ENCODE measurements at places on chromosomes 16 and 17.
A peak's percentile ranks its signal among the peaks of the same experiment; 100 is the strongest.

DNA sequence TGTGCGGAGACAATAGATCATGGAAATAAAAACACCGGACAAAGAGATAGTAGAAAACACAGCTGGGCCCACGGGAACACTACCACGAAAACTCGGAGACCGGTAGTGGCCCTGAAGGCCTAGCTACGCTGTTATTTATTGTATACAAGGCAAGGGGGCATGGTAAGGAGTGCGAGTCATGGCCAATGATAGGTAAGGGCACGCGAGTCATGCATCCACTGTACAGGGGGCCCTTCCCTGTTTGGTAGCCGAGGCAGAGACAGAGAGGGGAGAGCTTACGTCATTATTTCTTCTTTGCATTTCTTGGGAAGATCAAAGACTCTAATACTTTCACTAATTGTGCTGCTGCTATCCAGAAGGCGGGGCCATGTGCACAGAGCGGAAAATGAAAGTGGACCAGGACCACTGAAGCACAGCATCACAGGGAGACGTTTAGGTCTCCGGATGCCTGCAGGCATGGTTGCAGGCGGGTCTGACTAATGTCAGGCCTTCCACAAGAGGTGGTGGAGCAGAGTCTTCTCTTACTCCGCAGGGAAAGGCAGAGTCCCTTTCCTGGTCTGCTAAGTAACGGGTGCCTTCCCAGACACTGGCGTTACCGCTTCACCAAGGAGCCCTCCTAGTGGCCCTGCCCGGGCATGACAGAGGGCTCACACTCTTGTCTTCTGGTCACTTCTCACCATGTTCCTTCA lies 74.4 kb upstream of the ARL4D start:
- H3K4me3 ChIP-seq = no peak overlapping the region
- no peak for DNase-seq
- no peaks in the 10 kb centered on the region for H3K36me3 ChIP-seq
- no peaks in the 10 kb centered on the region for H3K27me3 ChIP-seq

GRCh38 chr16:10878644-10879501 lies 1.9 kb downstream of the CIITA start:
- H3K4me1 ChIP-seq = no peaks in the 10 kb centered on the region
- peak; percentile 57 for DNase-seq
- H3K4me3 ChIP-seq = peak overlapping the region; percentile 61
- peak overlapping the region; percentile 91 for H3K27ac ChIP-seq
- H3K36me3 ChIP-seq = peaks cover 17% of the 10 kb centered on the region

GRCh38 chr17:72351884-72352346 lies 231.1 kb downstream of the SOX9 start:
- no peak for DNase-seq
- no peaks in the 10 kb centered on the region for H3K27me3 ChIP-seq
- no peak overlapping the region for H3K4me3 ChIP-seq
- no peaks in the 10 kb centered on the region for H3K4me1 ChIP-seq
- no peaks in the 10 kb centered on the region for H3K36me3 ChIP-seq
- no peak overlapping the region for H3K27ac ChIP-seq

GRCh38 chr17:30580916-30581315 lies 103.7 kb downstream of the GOSR1 start:
- no peak overlapping the region for H3K27ac ChIP-seq
- H3K4me1 ChIP-seq = no peaks in the 10 kb centered on the region
- H3K4me3 ChIP-seq = no peak overlapping the region
- H3K36me3 ChIP-seq = no peaks in the 10 kb centered on the region

DNA sequence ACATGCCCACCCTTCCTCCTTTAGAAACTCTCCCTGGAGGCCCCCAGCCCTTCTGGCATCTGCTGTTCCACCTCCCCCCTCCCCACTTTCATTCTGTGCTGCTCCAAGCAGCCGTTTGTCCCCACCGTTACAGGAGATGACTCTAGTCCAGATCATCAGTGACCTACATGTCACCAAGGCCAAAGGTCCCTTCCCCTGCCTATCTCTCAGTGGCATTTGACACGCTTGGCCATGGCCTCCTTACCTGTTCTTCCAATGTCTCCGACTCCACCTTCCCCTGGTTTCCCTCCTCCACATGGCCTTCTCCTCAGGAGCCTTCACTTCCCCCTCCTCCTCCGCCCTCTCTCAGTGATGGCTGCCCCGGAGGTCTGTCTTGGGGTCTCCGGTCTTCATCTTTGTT lies 9.4 kb downstream of the TMEM92 start:
- no peak overlapping the region for H3K27ac ChIP-seq
- H3K4me3 ChIP-seq = no peak overlapping the region
- H3K4me1 ChIP-seq = peaks cover 2% of the 10 kb centered on the region
- DNase-seq = no peak

GRCh38 chr17:58527949-58528348 lies 13.5 kb upstream of the MTMR4 start:
- peaks cover 14% of the 10 kb centered on the region for H3K36me3 ChIP-seq
- no peaks in the 10 kb centered on the region for H3K27me3 ChIP-seq
- no peak overlapping the region for H3K27ac ChIP-seq
- H3K4me1 ChIP-seq = peaks cover 72% of the 10 kb centered on the region
- no peak overlapping the region for H3K4me3 ChIP-seq
- no peak for DNase-seq

DNA sequence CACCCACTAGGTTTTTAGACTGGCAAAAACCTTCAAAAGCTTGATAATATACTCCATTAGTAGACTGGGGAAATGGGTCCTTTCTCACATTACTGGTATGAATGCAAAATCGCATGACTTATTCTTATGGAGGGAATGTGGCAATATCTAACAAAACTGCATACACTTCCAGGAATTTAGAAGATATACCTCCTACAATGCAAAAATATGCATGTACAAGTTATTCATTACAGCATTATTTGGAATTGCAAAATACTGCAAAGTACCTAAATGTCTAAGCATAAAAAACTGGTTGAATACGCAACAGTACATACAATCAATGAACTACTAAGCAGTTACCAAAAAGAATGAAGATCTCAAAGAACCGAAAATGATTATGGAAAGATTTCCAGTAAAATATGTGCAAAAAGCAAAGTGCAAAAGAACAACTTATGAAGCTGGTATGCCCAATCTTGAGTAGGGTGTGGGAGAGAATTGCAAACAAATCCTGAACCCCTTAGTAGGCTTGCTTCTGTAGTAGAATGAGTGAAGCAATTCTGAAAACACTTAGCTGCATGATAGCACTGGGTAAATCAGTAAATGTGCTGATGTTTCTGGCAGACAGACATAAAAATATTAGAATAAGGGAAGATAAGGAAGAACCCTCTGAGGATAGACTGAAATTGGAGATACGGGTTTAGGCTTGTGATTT lies 180.1 kb downstream of the PARN start:
- DNase-seq = no peak
- H3K4me3 ChIP-seq = no peak overlapping the region
- peaks cover 12% of the 10 kb centered on the region for H3K4me1 ChIP-seq

DNA sequence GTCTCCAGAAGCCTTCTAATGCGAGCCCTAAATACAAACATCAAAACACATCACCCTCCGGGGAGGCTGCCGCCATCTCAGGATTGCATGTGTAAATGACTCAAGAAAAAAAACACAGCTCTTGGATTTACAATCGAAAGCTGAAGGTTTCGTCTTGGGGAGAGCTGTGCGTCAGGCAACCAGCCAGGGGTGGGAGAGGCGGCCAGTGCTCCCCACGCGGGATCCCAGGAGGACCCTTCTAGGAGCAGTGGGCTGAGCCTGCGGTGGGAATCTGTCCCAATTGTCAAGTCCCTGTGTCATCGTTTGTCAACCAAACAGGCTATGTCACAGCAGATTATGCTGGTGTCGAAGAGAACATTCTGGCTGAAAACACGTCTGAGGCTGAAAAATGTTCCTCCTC lies 209.7 kb downstream of the ABCC12 start:
- no peaks in the 10 kb centered on the region for H3K4me1 ChIP-seq
- no peaks in the 10 kb centered on the region for H3K36me3 ChIP-seq
- no peak overlapping the region for H3K4me3 ChIP-seq

All from heart left ventricle (tissue), 16 donors.